ENCODE measurements at places on chromosomes 1 and 21.

- no peak for DNase-seq
Observed at GRCh38 chr21:17819877-17820229, 697 bp upstream of the C21orf91 start.

GRCh38 chr1:1302006-1302430 is 5.7 kb downstream of the ACAP3 start:
- DNase-seq, result no peak

- DNase-seq, result no peak
Observed at GRCh38 chr1:95221306-95221705, 12.7 kb upstream of the RWDD3 start.

GRCh38 chr21:46431884-46432488 is 26.7 kb upstream of the DIP2A start:
- no peak for DNase-seq

DNA sequence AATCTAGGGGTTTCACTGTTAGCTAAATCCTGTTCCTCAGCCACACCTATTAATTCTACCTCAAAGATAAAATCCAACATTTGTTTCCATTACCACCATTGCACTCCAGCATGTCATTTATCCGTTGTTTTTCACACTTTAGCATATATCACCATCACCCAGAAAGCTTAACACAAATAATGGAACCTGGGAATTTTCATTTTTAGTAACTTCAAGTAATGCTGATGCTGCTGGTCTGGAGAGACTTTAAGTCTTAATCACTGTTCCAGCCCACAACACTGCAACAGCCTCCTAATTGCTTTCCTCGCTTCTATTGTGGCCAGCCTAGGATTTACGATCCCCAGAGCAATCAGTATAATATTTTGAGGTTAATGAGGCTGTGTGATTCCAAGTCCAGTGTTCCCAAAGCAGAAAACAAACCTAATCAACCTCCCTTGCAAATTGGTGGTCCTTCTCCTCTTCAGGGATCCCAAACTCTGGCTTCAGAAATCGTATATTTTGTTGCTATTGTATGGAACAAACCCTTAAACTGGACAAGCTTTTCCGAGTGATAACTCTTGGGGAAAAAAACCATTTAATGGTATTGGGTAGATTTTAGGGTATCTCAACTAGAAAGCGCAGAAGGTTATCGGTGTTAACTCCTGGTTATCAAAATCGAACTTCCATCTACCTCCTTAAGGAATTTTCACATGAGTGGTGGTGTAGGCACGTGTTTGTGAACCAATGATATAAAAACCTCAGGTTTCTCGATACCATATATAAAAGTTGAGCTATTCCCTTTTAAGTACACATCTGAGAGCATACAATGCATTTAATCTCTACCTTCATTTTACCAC is 50.0 kb upstream of the BOLA1 start:
- DNase-seq, result peak; percentile 5

- DNase-seq, result no peak
Observed at GRCh38 chr1:47449822-47450552, 12.1 kb downstream of the FOXD2 start.

DNA sequence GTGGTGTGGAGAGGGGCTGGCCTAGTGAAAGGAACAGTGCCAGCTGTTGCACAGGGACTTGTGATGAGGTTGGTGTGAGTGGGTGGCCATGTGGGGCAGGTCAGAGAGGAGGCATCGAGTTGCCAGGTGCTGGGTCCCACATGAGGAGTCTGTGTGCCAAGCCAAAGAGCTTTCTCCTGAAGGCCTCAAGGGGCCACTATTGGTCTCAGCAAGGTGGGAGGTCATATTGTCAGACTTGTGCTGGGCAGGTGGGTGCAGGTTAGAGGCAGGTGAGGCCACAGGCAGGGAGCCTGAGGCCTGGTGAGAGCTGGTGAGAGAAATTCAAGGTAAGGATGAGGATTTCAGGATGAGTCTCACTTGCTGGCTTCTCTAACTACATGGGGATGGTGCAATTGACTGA is 256.8 kb downstream of the DISC1 start:
- DNase-seq, result no peak

DNA sequence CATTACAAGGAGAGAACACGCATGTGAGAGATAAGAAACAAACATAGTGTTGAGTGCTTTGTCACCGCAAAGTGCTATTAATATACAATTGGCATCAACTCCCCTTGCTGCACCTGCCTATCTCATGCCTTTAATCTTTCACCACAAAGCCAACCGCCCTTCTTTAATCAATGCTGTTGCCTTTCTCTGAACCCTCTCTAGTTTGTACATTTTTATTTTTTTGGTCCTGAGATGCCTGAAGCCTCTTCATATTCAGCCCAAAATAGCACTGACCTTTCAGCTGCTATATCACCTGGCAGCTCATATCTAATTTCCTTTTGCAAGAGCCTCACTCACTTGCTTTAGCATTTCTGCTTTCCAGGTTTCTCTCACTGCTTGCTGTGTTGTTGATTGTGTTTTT is 504.7 kb downstream of the NUF2 start:
- DNase-seq, result no peak

DNA sequence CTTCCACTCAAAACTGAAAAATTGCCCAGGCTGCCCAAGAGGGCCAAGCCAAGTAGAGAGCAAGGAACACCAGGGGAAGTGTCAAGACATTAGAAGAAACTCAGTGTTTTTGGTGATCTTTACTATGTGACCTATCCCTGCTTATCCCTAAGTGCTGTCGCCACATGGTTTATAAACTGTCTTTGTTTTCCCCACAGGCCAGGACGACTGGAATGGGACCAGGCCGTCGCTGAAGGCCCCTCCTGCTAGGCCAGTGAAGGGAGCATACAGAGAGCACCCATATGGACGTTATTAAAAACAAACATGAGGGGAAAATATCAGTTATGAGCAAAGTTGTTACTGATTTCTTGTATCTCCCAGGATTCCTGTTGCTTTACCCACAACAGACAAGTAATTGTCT is 28.7 kb downstream of the KHDRBS1 start:
- DNase-seq, result no peak

DNA sequence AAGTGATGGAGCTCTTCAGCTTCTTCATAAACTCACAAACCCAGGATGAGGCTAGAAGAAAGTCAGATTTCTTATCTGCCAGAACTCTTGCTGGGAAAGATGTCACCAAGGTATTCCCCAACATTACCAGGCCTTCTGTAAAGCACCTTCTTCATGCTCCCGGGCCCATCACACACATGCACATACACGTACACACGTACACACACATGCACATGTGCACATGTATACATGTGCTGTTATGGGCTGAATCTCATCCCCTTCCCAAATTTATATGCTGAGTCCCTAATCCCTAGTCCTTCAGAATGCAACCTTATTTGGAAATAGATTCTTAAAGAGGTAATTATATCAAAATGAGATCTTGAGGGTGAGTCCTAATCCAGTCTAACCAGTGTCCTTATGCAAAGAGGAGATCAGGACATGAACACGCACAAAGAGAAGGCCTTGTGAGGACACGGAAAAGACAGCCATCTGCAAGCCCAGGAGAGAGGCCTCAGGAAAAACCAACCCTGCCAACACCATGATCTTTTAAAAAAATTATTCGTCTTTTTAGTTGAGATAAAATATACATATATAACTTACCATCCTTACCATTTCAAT is 76.4 kb upstream of the LYST start:
- no peak for DNase-seq

GRCh38 chr1:205543351-205544301 is 39.2 kb downstream of the CDK18 start:
- DNase-seq, result no peak

- DNase-seq, result no peak
Observed at GRCh38 chr21:29506947-29507346, 208.2 kb downstream of the BACH1 start.

DNA sequence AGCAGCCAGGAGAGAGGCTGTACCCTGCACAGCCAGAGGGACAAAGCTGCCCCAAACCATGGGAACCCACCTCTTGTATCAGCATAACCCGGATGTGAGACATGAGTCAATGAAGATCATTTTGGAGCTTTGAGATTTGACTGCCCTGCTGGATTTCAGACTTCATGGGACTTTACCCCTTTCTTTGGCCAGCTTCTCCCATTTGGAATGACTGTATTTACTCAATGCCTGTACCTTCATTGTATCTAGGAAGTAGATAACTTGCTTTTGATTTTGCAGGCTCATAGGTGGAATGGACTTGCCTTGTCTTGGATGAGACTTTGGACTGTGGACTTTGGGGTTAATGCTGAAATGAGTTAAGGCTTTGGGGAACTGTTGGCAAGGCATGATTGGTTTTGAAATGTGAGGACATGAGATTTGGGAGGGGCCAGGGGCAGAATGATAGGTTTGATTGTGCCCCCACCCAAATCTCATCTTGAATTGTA is 616.2 kb downstream of the RWDD3 start:
- DNase-seq, result no peak

DNA sequence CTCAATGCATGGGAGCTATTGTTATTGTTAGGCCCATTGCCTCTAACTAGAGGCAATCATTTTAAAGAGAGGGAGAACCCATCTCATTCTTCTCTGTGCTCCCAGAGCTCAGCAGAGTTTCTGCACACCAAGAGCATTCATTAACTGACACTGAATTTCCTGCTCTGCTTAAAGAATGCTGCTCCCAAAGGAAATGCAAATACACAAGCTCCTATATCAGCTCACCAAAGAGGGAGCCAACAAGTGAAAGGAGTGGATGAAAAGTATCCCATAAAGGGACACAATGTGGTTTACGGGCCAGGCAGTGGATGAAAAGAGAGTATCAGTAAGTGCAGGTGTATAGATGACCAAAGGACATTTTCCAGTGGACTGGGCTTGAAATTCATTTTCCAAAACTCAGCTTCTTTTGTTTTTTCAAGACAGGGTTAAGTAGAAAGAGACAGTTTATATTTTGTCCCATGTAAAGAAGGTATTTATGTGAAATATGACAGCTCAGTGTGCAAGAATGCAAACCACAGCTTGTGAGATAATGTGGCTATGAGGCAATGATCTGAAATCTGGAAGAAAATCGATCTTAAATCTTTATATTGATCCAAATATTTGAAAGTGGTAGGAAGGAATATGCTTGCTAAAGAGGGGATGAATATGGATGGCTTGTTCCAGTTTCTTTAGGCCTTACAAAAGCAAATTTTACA is 207.7 kb upstream of the CAMK1G start:
- no peak for DNase-seq

DNA sequence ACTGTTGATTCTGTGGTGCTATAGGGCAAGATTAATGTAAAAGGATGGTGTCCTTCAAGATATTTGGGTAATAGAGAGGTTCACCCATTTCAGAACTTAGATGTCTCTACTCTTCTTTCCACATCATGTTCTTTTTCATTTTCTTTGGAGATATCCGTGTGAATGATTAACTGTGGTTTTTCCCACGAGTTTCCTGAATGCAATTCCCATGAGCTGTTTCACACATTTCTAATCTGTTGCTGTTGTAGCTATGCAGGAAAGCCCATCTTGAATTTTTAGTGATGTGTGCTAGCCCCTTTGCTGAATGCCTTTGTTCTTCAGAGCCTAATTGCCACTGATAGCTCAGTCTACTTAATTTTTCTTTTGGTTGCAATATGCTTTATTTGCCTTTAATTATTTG is 27.6 kb downstream of the SNX27 start:
- DNase-seq, result no peak

GRCh38 chr1:84410328-84411095 is 12.2 kb downstream of the DNASE2B start:
- DNase-seq, result no peak

GRCh38 chr1:181129771-181130606 is 41.5 kb downstream of the IER5 start:
- peak; percentile 39 for DNase-seq

DNA sequence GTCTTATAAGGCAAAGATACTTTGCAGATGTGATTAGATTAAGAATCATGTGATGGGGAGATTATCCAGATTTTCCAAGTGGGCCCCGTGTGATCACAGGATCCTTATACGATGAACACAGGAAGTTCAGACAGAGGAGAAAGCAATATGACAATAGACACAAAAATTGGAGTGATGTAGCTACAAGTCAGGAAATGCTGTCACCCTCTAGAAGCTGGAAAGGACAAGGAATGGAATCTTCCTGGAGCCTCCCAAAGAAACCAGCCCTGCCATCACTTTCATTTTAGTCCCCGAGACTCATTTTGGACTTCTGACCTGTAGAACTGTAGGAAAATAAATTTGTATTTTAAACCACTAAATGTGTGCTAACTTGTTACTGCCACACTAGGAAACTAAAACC is 61.9 kb upstream of the C1orf21 start:
- no peak for DNase-seq

DNA sequence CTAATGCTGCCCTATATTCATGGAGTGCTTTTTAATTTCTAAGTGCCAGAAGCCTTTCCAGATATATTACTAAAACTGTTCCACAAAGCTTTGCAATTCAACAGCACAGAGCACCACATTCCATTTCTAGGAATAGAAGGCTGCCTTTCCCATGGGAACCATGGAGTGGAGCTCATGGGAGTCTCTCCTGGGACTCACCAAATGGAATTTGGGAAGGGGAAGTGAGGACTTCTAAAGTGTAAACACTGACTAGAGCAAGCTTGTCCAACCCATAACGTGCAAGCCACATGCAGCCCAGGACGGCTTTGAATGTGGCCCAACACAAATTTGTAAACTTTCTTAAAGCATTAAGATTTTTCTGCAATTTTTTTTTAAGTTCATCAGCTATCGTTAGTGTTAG is 190.4 kb upstream of the TNR start:
- no peak for DNase-seq

DNA sequence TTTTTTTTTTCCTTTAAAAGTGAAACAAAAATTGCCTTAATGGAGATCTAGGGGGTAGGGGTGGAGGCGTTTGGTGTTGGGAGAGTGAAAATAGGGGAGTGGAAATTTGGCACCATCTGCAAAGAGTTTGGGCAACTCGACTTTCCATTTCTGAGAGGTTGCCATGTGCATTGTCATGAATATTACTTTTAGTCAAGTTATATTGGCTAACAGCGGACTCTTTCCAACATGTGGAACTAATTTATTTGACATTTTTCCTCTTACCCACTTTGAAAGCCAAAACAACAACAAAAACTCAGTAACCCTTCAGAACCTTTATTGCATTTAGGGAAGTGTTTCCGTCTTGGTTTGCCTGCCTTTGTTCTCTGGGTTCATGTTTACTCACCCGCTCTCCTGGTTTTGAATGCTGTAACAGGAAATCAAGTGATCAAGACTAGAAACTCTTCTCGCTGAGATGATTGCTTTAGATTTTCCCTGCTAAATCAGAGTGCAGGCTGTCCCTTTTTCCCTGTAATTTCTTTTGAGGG is 70.4 kb downstream of the CACHD1 start:
- no peak for DNase-seq

- no peak for DNase-seq
Observed at GRCh38 chr1:157596384-157596783, 1.5 kb downstream of the FCRL4 start.

GRCh38 chr1:244063498-244063897 is 12.4 kb downstream of the ZBTB18 start:
- DNase-seq, result no peak

DNA sequence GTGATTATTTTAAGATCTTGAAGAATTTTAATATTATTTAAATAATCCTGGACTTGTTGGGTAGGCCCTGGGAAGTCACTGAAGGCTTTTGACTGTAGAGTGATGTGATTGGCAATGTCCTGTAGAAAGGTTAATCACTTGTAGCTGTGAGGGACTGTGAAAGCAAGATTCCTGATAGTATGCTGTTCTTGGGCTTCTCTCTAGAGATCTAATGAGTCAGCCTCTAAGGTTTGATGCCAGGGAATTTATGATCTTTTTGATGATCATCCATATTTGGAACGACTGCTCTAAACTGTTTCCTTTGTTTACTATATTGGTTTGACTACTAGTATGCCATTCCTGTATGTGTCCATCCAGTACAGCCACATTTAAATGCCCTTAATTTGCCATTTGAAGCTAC is 56.5 kb downstream of the CAMSAP2 start:
- no peak for DNase-seq

Measured in B cell (primary cell).